NCI-H524 (cell line): ENCODE measurements at places on chromosomes 1 and 21.
A peak's percentile ranks its signal among the peaks of the same experiment; 100 is the strongest.

DNA sequence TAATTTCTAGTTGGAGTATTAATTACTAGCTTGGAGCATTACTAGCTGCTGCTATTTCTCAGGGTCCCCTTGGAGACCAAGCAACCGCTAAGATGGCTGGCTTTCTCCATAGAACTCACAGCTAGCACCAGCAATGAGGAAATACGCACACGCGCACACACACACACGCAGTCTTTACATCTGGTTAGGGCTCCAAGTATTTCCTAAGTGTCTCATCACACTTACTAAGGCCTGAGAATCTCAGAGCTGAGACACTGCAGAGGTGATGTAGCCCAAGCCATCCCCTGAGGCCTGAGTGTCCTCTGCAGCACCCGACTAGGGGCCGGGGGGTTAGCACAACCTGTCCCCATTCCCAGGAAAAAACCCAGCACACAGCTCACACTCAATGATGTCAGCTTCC lies 42.5 kb downstream of the ITPKB start:
- DNase-seq, result no peak

GRCh38 chr1:184504040-184504954 lies 117.5 kb downstream of the C1orf21 start:
- no peak for DNase-seq

DNA sequence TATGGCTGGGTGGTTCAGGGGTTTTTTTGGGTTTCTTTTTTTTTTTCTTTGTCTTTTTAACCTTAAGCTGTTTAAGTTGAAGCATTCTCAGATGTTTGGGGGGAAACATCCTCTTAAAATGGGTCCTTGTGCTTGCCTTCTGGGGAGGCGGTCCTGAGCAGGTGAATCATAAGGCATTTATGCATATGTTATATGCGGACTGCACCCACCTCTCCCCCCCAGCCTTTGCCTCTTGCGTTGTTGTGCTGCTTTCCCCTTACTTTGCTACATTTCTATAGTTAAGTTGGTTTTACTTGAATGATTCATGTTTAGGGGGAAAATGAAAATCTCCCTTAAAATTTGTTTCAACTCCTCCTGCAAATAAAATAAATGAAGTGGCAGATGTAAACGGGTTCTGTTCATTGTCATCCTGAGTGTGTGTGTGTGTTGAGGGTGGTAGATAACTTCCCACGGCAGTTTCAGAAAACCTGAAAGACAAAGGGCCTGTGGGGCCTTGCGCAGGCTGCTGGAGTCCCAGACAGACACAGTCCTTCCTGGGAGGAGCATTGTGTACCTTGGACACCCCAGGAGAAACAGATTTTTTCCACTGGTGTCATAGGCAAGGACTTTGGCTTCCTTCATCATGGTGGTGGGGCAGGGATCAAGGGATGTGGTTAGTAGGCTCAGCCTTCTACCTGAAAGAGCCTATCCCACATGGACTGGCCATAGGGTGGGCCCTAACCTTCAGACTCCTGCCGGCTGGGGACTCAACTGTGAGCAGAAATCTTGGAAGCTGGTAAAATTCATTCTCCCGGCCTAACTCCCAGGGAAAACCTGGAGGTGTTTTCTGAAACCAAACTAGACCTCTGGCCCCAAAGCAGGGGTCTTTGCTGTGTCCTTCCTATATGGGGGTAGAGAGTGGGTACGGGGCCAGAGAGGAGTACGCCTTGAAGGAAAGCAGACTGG lies 926 bp upstream of the SH3D21 start:
- DNase-seq, result no peak

DNA sequence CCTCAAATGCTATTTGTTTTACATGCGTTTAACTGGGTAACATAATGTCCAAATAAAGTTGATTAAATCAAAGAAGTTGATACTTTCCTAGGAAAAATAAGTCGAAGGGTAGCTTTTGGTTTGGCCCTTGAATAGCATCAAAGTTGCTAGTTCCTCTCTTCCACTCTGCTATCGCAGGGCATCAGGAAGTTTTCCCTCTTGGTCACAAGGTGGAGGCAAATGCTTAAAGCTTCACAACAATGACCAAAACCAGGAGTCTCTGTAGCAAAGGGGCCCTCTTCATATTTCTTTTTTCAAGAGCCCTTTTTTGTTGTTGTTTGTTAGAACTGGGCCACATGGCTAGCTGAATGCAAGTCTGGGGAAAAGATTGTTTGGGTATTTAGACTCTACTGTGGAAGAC lies 668.4 kb downstream of the KCNT2 start:
- DNase-seq, result no peak

DNA sequence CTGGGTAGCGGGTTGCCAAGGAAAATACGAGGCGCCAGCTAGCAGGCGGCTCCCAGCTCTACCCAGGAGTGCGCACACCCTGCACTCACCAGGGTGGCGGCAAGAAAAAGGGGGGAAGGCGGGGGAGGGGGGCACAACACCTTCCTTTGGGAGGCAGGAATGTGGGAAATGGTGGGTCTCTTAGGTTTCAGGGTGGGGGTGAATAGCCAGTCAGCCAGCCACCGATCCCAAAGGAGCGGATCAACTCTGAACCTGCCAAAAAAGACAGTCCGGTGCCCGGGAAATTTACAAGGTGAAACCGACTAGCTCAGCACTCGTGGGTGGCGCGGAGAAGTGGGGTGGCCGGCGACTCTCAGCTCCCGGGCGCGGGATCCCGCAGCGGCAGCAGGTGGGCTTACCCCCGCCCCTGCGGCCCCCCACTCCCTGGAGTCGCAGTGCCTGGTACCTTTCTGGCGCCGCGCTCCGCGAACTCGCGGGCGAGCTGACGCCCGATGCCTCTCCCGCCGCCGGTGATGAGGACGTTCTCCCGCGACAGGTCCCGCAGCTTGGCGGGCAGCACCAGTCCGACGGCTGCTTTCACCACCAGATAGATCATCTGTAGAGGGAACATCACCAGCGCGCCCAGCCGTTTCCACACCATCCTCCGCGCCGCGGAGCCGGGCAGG lies 1.2 kb downstream of the DHRS3 start:
- no peak for DNase-seq

GRCh38 chr1:234730770-234731568 lies 121.0 kb upstream of the IRF2BP2 start:
- no peak for DNase-seq

GRCh38 chr21:38951095-38951730 lies 145.5 kb downstream of the ETS2 start:
- DNase-seq, result no peak

DNA sequence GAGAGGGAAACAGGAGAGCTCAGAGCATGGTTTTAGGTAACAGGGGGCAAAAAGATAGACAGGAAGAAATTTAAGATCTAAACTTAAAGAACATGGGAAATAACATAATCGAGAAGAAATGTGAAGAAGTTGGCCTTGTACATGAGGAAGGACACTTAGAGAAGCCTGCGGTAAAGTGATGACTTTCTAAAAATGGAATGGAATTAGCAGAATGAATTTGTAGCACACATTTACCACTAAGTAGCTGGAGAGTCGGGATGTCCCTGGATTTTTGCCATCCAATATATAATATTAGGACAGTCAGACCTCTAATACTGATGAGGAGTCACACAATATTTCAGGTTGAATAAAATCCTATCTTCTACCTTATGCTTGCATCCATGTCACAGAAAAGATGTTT lies 77.7 kb upstream of the C1orf87 start:
- DNase-seq, result no peak

DNA sequence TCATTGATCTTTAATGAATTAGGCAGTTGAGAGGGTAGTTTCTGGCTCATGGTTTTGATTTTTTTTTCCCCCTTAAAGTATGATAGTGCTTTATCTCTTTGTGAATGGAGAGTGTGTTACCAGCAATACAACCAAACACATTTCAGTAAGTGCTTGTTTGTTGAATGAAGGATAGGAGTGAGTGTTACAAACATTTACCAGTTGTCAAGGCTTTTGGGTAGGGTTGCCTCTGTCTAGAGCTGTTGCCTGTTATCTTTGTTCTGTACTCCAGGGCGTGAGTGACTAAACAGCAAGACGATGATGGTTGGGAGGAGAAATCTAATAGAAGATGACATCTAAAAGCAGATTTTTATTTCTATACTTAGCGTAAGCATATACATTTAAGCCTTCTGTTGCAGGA lies 21.5 kb downstream of the MAP3K7CL start:
- DNase-seq, result no peak

GRCh38 chr1:247407180-247407616 lies 8.8 kb upstream of the NLRP3 start:
- no peak for DNase-seq

DNA sequence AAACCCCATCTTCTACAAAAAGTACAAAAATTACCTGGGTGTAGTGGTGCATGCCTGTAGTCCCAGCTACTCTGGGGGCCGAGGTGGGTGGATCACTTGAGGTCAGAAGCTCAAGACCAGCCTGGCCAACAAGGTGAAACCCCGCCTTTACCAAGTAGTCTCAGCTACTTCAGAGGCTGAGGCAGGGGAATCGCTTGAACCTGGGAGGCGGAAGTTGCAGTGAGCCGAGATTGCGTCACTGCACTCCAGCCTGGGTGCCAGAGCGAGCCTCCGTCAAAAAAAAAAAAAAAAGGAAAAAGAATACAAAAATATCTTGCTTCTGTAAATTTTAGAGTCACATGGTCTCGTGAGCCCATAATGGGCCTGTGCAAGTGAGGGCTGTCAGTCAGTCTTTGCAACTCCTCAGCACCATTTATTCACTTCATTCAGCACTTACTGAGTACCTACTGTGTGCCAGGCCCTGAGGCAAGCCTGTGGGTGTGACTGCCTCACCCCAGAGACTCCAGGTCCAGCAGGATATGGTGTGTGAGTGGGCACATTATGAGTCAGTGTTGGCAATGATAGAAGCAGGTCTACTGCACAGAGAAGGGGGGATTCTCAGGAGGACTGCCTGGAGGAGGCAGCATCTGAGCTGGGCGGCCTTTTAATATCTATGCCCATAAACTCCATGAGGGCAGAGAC lies 46.8 kb upstream of the TARDBP start:
- no peak for DNase-seq

DNA sequence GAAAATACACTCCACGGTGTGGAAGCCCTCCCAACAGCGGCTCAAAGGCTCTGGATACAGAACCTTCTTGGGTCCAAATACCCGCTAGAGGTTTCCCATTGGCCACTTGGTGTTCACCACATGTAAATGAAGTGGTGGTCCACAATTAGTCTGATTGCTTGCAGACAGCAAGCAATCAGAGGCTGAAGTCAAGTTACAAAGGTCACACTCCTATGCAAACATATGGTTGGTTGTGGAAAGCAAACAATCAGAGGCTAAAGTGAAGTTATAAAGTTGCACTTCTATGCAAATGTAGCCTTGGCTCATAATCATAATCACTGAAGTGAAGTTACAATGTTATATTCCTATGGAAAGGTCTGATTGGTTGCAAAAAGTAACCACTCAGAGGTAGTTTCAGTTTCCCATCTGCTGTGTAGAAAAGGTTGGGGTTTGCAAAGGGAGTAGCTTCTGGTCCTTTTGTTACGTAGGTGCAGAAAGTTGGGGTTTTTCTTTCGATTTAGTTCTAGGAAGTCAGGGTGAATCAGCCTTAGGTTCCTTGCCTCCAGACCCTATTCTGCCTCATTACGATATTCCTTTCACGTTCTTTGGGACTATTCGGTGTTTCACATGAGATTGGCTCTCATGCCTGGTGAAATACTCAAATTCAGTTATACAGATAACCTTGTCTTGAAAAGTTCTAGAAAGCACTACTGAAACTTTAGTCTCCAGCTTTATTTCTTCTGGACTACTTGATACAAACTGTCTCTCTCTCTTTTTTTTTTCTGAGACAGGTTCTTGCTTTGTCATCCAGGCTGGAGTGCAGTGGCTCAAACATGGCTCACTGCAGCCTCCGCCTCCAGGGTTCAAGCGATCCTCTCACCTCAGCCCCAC lies 36.7 kb upstream of the MTF2 start:
- no peak for DNase-seq

DNA sequence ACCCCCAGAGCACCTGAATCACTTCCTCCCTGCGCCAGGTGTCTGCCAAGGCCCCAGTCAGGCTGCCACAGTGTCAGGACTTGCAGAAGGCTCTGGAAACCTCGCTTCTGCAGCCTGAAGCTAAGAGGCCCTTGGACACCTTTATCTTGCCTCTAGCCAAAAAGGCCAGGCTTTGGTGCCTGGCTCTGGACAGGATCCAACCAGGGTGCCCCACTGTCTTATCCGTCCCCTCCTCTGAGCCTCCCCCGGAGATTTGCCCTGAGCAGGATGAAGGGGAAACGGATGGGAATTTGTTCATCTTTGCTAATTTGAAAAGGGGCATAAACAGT lies 12.8 kb upstream of the CLSTN1 start:
- DNase-seq, result no peak

GRCh38 chr21:43211072-43211759 lies 42.4 kb downstream of the CRYAA start:
- DNase-seq, result peak; percentile 61

DNA sequence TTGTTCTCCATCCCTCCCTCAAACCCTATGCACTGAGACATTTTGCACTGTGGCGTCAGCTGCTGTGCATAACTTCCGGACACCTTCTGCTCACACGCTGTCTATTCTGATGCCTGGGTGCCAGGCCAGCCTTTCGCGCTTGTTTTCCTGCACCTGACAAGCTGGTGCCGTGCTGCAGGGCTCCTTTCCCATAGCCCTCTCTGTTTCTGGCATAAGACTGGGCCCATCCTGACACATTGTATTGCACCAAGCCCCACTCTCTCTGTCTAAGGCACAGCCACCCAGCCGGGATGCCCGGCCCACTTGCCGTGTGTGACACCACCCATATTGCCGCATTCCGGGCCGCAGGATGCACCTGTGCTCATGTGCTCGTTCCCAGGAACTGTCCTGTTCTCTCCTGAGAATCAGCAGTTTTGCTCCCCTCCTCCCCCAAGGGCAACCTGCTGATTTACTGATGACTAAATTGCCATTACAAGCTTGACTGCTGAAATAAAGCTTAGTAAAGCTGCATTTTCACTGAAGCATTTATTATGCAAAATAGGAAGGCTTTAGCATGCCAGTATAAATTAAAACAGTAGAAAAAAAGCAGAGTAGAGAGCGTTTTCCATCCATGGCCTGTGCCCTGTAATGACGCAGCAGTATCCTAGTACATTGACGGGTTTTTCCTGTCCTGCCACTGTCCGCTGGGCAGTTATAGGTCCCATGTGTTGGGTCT lies 88.0 kb downstream of the CD247 start:
- DNase-seq, result no peak

GRCh38 chr1:170700842-170701615 lies 37.1 kb downstream of the PRRX1 start:
- DNase-seq, result no peak

GRCh38 chr1:97833881-97834280 lies 87.0 kb downstream of the DPYD start:
- DNase-seq, result no peak

GRCh38 chr1:107966550-107966949 lies 1.6 kb upstream of the VAV3 start:
- DNase-seq, result no peak

GRCh38 chr1:200526709-200527612 lies 93.6 kb downstream of the KIF14 start:
- no peak for DNase-seq

- no peak for DNase-seq
Measured at GRCh38 chr1:205787287-205787916, 12.1 kb upstream of the RAB29 start.
